ENCODE measurements at places on chromosomes 11 and 22.

GRCh38 chr11:117993988-117994745 lies 8.0 kb downstream of the IL10RA start:
- DNase-seq: no peak

DNA sequence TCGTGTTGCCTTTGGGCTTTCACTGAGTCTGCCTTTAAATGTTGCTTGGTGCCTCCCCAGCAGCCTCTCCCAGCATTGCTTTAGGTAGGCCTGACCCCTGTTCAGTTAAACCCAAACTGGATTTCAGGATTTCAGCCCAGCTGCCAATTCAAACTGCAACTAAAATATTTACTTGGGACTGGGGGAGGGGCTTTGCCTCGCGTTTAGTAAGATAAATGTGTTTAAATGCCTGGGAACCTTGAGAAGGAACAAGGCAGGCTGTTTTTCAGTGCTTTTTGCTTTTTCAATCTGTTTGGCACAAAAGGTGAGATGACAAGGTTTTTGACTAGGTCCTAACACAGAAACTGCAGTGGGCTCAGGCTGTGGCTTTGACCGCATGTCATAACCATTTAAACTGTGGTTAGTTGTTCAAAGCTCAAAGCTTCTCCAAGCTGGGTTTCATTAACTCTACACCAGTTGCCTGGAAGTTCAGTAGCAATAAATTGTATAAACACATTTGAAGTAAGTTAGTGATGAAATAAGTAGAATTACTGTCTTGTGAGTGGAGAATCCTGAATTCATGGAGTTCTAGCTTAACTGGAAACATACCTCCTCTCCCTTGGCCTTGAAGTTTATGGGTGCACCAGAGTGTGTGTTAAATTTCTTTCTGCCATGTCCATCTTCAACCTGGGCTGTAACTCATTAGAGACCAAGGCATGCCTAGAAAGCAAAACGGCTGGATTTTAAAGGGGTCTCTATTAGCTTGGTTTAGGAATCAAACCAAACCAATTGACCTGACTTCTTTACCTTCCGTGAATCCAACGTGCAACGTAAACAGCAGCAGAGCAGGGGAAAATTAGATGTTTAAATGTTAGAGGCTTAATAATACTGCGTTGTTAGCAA lies 3.6 kb downstream of the PKNOX2 start:
- DNase-seq: no peak

DNA sequence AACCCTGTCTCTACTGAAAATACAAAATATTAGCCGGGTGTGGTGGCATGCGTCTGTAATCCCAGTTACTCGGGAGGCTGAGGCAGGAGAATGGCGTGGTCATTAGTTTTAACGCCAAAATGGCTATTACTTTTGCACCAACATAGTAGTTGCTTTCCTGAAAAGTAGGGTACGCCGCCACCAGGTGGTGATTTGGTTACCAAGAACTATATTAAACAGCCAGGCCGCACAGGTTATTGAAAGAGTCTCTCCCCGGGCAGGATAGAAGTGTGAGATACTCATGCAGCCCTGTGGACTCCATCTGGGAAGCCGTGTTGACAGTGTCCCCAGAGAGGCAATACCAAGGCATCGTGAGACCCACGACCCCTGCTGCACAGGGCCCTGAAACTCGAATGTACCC lies 24.6 kb upstream of the LRRC32 start:
- no peak for DNase-seq

- DNase-seq: no peak
Measured at GRCh38 chr11:34225091-34225490, 119.7 kb downstream of the NAT10 start.

DNA sequence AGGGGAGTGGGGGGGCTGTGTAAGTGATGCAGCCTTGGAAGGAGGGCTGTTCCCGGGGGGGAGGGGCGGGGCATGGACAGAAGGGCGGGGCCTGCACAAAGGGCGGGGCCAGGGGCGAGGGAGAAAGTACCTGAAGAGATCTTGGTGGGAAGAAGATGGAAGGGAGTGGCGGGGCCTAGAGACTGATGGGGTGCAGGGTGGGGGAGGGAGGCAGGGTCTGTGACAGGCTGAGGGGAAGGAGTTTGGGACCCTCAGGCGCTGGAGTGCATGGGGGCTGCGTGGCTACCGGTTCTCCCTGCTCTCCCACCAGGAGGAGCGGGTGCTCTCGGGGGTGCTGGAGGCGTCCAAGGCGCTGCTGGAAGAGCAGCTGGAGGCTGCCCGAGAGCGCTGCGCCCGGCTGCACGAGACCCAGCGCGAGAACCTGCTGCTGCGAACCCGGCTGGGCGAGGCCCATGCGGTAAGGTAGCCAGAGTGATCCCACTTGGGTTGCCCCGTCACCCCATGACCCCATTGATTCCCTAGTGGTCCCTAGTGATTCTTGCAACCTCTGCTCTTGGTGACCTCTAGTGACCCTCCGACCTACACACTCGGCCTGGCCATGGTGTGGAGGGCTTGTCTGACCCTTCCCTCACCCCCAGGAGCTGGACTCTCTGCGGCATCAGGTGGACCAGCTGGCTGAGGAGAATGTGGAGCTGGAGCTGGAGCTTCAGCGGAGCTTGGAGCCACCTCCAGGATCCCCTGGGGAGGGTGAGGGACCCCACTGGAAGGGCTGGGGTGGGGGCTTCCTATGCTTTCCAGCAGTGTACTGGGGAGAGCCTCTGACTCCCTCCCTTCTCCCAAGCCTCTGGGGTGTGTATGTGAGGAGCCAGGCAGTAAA lies 3.1 kb downstream of the CCDC88B start:
- DNase-seq: no peak

DNA sequence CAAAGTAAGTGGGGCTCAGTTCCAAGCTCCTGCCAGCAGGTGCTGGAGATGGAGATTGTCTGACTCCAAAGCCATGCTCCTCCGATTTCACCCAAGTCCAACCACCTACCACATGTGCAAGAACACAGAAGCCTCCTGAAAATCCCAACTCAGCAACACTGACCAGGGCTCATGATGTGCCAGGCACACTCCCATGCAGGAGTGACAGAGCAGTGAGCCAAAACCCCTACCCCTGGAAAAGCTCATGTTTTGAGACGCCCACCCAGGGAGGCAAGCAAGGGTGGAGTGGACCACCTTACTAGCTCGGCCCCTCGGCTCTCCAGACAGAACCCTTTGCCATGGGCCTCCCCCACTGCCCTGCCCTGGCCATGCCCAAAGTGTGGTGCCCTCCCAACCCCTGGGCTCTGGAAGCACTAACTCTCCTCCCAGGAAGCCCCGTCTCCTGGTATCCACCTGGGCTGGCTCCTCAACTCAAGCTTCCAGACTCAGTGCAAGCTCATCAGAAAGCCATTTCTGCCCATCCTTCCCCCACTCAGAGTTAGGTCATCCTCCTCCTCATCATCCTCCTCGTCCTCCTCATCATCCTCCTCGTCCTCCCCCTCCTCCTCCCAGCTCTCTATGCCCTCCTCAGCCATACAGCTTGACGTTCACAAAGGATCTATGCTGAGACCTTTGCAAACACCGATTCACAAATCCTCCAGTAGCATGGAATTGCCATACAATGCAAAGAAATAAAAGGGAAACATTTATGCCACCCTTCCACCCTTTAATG lies 154.9 kb downstream of the MPPED1 start:
- DNase-seq: no peak

DNA sequence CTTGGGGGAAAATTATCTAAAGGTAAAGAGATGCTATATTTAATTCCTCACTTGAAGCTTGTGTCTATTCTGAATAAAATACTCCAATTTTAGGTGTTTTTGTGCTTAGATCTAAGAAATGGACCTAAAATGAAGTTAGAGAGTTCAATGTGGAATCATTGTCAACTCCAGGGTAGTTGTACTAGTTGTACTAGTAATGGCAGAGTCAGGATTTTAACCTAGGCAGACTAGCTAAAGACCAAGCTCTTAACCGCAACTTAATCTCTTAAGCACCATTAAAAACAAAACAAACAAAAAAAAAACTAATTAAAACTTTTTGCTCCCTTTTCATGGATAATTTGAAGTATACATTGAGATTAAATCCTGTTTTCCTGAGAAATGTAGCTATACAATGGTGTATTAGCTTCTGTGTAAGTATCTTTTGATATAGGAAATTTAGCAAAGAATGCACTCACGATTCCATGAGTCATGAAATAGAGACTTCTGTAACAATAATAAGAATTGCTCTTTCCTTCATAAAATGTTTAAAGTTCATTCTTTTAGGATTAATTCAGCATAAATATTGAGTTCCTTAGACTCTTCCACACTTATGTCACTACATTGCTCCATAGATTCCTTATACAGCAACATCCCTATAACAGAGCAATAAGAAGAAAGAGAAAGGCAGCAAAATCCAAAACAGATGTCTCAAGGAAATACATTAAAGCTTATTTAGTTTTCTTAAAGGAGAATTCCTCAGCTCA lies 26.5 kb upstream of the SOX6 start:
- DNase-seq: no peak

DNA sequence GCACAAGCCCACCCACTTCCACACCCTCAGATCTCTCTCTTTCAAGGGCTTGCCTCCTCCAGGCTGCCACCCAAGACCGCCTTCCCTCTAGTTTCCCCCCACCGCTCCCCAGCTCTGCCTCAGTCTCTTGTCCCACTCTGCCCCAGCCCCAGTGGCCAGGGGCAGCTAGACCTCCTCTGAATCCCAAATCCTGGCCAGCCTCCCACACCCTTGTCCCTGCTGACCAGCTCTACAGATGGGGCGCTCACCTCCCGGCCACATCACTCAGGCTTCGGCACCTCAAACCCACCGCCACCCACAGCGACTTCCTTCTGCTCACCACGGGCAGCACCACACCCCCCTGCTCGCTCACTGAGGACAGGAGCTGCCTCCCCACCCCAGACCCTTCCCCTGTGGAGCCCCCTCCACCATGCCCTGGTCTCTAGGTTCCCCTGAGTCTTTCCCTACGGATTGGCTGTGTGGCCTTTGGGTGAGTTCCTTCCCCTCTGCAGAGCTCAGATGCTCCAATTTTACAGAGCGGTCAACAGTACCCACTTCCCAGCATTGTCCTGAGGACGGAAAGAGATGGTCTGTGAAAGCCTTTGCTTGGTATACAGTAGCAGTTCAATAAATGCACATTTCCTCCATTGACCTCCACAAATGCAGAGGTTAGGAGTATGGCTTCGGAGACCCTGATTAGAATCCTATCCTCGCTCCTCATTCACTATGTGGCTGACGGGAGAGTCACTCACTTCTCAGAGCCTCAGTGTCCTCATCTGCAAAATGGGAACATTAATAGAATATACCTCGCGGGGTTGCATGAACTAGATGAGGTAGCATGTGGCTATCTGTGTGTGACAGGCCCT lies 11.5 kb upstream of the SPI1 start:
- DNase-seq: no peak

DNA sequence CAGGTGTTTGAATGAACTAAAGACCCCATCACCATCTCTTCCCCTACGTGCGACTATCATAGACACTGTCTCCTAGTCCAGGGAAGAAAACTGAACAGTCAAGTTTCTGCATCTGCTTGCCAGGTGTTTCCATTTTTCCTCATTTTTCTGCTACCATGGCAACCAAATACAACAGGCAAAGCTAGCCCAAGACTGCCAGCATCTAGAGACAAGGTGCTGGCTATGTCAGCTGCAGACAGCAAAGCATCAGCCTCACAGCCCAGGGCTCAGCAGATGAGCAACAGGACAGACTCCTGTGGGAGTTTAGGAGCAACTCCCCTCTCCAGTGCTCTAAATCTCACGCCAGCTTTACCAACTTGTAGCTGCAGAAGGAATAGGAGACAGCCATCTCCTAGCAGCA lies 124.3 kb downstream of the C11orf58 start:
- no peak for DNase-seq

- no peak for DNase-seq
Measured at GRCh38 chr11:62847767-62848314, 8.5 kb upstream of the WDR74 start.

DNA sequence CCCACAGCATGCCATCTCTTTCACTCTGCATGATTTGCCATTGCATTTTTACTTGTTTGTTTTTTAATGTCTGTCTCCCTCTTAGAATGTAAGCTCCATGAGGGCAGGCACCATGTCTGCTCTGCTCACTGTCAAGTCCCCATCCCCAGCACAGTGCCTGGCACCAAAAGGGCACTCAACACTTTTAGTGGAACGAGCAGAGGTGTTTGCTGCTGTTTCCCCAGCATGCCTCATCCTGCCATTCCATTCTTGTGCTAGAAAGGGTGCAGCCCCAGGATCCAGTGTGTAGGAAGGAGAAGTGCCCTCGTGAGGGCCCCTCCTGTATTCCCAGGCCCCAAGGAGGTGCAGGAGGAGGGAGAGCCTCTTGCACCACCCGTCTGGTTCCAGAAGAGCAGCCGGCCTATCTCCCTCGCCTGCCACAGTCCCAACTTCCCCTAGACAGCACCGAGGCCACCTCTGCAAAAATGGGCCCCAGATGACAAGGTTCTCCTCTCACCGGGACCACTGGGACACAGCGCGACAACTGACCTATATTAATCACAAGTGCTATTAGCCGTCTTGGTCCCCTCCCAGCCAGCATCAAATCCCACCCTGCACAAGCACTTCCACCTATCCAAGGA lies 33.3 kb upstream of the CACNG2 start:
- no peak for DNase-seq

GRCh38 chr11:115132436-115133228 lies 371.6 kb downstream of the CADM1 start:
- DNase-seq: no peak

Data from keratinocyte (primary cell).